ENCODE measurements at places on chromosomes 3 and 15.

- DNase-seq = no peak
These were observed 3.9 kb downstream of the MEGF11 start for GRCh38 chr15:66249605-66250174.

- DNase-seq = no peak
These were observed 44.9 kb upstream of the EIF3J start for GRCh38 chr15:44492040-44492439.

DNA sequence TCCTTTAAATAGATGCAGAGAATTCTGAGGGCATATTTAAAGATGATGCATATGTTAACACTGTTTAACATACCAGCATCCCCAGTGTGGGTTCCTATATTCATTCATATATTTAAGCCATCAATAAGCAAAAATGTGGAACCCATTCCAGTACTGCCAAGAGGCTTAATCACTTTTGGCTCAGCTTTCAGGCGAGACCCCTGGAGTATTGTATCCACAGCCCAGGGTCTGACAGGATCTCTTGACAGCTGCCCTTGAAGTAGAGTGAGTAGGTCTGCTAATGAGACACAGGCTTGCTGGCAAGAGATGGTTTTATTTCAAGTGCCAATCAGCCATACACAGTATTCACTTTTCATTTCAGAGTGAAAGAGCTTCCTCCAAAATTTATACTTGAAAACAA, 367.3 kb downstream of the OCA2 start:
- DNase-seq = no peak

GRCh38 chr15:89566181-89566580, 9.1 kb upstream of the TICRR start:
- DNase-seq = no peak

DNA sequence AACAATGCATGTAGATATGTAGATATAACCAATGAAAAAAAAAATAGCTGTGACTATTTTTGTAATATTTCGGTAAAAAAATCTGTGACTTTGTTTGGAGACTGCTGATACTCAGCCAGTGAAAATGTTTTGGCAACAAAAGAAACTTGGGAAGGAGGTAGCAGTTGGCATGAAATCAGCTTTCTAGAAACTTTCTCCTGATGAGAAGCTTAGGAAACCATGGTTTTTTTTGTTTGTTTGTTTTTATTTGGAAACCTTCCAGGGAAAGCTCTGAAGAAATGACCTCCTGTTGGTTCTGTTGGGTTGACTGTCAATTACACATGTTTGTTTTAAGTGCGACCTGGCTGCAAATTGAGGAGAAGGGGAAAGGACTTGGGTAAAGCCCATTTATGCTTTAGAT, 445.9 kb downstream of the UNC13C start:
- DNase-seq = no peak

All from activated naive CD4-positive, alpha-beta T cell (primary cell).